ENCODE measurements at places on chromosomes 2 and 18.
A peak's percentile ranks its signal among the peaks of the same experiment; 100 is the strongest.

GRCh38 chr2:70647873-70648481 is 94.4 kb upstream of the TGFA start:
- DNase-seq, result peak; percentile 39

DNA sequence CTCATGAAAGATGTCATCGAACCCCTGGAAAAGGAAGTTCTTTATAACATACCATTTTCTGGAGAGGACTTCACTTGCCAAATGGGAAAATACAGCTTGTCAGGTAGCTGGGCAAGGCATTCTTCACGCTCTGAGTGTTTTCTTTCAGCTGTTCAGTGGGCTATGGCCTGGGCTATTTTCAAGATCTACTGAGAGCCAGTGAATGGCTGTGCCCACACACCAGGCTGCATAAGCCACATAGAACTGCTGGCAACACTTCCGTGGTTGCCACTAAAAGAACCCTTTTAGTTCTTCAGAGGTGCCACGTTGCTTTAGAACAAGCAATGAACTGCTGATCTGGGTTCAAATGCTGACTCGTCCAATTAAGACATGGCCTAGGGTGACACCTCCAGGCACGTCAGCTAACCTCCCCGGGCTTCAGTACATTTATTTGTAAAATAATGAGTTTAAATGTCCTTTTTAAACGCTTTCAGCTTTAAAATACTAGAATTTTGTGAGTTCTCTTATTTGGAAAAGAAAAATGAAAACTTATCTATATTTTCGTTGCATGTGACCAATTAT is 36.6 kb upstream of the GORASP2 start:
- DNase-seq, result no peak

DNA sequence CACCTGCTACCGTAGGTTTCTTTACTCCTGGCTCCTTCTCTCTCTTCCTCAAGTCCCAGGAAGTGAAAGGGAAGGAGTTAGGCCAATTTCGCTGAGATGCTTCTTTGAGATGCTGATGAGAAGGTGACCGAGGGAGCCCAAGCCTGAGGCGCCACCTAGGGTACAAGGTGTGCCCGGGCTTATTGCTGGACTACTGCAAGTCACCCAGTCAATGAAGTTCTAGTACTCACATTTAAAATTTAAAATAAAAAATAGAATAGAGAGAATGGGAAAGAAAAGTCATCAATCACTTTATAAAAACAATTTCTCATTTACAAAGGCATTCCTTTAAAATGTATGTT is 45.3 kb downstream of the ACAA2 start:
- no peak for DNase-seq

GRCh38 chr2:198697218-198697617 is 760.5 kb downstream of the SATB2 start:
- no peak for DNase-seq

DNA sequence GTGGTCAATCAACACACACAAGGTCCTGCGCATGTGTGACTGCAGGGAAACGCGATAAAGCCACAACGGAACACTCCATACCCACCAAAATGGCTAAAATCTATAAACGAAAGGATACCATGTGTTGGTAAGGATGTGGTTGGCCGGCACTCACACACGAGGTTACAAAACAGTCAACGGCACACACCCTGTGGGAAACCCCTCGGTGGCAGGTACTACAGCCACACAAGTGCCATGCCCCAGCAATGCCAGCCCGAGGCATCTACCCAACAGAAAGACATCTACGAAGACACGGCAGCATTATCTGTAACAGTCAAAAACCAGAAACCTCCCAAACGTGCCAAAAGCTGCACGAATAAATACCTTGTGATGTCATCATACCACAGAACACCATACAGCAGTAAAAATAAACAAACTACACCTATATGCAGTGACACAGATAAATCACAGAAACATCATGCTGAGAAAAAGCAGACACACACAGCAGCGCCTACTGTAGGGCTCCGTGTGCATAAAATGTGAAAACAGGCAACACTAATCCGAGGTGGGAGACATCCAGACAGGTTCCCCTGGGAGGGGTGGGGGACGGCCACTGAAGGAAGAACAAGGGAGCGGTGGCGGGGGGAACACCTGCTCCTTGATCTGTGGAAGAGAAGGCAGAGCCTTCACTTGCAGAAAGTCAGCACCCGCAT is 36.7 kb downstream of the HDAC4 start:
- DNase-seq, result peak; percentile 19

GRCh38 chr18:23337599-23338444 is 115.3 kb upstream of the RIOK3 start:
- no peak for DNase-seq

DNA sequence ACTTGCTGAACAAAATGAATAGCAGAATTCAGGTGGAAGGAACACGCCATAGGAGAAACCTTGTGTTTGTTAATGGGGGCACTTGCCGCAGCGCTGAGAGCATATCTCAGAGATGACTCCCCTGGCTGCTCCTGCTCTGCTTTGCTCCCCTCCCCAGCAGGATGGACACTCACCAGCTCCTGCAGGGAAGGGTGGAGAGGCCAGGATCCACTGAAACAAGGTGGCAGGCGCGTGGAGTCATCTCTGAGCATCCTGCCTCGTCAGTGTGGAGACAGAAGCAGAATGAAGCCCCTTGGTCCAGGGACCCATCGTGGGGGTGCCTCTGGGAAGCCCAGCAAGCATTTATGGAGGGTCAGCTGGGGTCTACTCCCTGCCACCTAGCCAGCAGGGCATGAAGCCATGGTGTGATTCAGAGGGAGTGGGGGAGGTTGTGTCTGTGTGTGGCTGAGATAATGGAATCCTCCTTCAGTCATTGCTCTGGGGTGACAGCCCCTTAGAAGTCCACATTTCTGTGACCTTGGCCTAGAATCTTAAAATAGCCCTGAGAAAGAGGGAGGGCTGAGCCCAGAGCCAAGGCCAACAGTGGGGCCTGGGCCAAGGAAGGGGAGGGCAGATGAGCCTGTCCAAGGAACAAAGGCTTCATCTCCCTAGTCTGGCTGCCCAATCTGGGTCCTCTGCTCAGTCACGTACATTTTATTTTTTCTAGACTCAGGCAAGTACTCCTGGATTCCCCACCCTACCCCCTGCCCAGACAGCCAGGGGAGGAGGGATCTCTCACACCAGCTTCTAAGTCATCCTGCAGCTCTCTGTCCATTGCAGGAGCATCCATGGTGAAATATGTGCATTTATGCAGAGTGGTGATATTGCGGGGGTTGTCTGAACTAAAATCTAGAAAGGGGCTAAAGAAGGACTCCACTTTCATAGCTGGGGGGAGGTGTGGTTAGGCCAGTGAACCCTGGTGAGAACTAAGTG is 215.4 kb downstream of the ZBTB7C start:
- DNase-seq, result no peak

DNA sequence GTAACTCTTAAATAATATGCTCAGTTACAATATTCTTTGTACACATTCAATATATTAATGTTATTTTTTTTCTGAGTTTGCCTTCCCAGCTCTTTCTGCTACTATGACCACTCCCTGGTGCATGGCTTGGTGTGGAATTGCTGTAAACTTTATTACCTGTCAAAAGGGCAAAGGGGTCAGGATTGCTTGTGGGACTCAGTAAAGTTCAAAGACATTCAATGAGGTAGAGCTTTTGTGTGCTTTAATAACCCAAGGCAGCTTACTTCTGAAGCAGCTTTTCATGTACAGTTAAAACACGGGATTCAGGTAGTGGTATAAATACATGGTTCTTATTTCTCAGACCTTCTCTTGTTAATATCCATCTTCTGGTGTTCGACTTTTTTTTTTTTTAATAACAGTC is 132.8 kb downstream of the MEIS1 start:
- DNase-seq, result no peak

DNA sequence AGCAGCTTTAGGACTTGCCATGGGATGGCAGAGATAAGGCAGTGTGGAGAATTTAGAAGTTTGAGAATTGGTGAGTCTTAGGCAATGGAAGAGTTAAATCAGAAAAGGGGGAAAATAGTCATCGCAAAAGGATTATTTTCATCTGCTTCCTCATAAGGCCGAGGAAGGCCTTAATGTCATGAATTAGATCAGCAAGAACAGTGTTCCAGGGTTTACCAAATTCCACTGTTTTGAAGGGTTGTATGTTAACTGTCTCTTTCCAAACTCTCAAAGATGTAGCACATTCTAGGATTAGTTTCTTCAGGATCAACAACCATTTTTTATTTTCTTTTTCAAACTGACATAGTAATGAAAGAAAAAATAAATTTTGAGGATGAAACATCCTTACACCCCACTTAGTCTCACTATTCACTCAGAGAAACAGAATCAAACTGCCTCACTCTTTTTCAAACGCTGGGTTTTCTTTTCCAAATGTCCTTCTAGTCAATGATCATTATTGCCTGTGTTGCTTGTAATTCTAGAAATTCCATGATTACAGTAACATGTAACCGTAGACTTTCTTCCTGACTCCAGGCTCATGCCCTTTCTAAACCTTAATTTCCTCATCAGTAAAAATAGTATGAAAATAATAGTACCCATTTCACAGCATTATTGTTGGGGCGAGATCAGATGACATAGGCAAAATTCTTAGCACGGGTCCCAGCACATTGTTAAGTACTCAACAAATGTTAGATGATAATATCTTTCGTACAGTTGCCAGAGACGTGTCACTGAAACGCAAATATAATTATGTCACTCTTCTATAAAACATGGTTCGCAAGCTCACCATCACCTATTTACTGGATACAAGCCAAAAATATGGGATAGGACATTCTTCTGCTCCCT is 23.6 kb downstream of the ZEB2 start:
- DNase-seq, result no peak

DNA sequence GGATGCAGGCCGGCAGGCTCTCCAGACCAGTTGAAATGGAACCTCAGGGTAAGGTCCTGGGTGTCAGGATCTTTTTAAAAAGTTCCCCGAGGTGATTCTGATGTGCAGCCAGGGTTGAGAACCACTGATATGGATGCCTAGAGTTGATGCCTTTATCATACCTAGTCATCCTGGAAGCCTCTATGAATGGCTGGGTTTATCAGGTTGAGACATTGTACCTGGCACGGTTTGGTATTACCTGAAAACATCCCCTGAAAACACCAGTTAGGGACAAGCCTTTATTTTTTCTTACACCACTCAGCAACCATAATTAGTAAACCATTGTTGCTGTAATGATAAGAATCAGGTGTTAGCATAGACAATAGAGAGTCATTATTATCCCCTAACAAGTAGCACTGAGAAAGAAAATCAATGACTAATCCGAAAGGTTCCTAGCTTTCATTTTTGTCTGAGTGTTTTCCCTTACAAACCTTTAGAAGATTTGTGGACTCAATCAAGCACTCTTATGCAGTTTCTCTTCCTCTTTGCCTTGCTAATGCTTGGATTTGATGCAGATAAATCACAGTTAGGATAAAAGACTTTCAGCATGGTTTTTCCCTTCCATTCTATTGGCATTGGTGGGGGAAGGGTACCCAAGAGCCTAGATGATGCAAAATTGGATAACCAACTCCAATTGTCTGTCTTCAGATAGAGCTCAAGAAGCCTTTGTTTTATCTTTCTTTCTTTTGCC is 116.5 kb upstream of the LYPD6 start:
- DNase-seq, result no peak

DNA sequence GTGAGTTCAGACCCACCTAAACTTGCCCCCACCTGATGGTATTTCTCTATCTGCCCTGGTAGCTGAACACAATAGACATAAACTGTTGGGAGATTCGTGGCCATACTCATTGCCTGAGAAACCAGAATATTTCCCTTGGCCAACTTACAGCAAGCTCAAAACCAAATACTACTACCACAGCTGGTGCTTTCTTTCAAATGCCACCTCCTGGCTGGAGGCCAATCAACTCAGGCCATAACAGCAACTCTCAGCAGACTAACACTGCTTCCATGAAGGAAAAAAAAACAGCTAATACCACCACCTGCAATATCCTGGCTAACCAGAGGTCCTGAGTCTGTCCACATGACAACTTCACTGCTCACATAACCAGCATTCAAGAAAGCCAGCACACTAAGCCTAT is 373.1 kb downstream of the CMPK2 start:
- no peak for DNase-seq

- DNase-seq, result no peak
These were observed 231.1 kb downstream of the ANKRD30B start for GRCh38 chr18:14978962-14979535.

- no peak for DNase-seq
These were observed 226.7 kb downstream of the MYT1L start for GRCh38 chr2:2104331-2104730.

GRCh38 chr18:21051620-21052019 is 60.0 kb downstream of the ROCK1 start:
- no peak for DNase-seq

DNA sequence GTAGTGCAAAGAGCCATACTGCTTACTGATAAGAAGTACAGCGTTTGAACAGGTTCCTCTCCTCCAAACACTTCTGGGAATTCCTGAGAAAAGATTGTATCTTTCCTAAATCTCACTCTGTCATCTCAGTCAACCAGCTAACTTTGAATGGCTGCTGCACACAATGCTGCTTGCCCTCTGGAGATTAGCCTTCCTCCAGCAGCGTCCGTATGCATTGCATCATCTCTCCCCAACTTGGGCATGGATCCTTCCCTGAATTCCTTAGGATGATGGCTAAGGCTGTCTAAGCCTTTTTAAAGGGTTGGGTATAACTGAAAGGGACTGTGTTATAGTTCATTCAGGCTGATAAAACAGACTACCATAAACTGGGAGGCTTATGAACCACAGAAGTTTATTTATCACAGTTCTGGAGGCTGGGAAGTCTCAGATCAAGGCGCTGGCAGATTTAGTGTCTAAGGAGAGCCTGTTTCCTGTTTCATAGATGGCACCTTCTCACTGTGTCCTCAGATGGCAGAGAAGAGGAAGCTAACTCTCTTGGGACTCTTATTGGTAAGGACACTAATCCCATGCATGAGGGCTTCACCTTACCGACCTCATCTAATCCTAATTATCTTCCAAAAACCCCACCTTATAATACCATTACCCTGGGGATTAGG is 105.3 kb downstream of the PAX3 start:
- no peak for DNase-seq

GRCh38 chr2:105721991-105722511 is 22.7 kb upstream of the NCK2 start:
- DNase-seq, result no peak

- no peak for DNase-seq
These were observed 48.2 kb downstream of the KCMF1 start for GRCh38 chr2:85019121-85019520.

GRCh38 chr18:7980656-7981055 is 413.5 kb downstream of the PTPRM start:
- no peak for DNase-seq

DNA sequence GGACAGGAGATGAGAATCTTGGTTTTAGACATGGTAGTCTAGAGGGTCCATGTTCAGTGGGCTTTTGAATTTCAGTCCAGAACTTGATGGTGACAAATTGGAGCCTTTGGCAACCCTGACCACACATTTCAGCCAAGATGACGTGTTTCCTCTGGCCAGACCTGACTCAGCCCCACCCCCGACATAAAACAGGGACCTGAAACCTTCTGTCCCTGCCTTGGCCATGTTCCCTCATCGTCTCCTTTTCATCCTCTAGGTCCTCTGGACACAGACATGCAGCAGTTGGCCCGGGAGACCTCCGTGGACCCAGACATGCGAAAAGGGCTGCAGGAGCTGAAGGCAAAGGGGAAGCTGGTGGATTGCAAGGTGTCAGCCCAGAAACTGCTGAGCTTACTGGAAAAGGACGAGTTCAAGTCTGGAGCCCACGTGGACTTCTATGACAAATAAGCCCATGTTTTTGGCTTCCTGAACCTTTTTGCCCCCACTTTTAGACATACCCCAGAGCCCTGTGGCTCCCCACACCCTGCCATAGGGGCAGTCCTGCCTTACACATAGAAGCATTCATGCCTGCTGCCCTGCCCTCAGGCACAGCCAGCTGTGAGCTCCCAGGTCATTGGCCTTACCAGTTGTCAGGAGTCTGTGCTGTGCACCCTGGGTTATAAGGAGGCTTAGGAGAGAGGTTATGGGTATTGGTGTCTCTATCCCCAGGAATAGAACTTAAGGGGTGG is 4.0 kb downstream of the SPR start:
- no peak for DNase-seq

All from stimulated activated CD8-positive, alpha-beta memory T cell treated with anti-CD3 and anti-CD28 coated beads, Interleukin-7, amount 100 ng/mL, for 4 hours (primary cell).